ENCODE measurements at places on chromosomes 1 and 21.

- no peak for DNase-seq
Observed at GRCh38 chr1:210239349-210240111, 6.9 kb downstream of the SERTAD4 start.

DNA sequence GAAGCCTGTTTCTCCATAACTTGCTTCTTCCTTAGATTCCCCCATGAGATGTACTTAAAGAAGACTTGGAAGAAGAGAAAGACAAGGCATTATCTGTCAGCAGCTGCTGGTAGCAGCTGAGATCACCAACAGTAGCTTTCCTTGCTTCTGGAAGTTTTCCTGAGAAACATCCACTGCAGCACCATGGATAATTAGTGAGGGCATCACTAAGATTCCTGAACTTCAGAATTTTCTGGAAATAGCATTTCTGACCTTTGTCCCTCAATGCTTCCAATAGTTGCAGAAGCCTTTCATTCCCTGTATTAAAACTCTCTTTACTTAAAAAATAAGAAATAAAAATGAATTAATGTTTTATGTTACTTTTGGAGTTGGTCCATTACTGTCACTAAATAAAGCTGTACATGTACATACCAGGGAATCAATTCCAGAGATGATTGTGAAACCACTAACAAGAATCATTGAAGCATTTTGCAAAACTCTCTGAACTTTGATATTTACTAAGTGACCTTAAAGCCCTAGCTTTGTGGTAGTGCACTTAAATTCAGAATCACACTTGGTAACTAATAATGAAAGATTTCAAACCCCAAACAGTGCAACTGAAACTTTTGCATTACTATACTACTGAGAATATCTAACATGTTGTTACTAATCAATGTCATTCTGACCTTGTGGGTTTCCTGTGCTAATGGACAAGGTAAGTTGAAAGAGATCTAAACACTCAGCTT, at the start of gene CFHR4:
Gene CFHR4 (plus strand): TSS at position 538 of the 725 bp plus-strand sequence. CDS start 99 bp downstream, at position 637.
- no peak for DNase-seq

- no peak for DNase-seq
Observed at GRCh38 chr1:72431810-72432209, 149.5 kb upstream of the NEGR1 start.

DNA sequence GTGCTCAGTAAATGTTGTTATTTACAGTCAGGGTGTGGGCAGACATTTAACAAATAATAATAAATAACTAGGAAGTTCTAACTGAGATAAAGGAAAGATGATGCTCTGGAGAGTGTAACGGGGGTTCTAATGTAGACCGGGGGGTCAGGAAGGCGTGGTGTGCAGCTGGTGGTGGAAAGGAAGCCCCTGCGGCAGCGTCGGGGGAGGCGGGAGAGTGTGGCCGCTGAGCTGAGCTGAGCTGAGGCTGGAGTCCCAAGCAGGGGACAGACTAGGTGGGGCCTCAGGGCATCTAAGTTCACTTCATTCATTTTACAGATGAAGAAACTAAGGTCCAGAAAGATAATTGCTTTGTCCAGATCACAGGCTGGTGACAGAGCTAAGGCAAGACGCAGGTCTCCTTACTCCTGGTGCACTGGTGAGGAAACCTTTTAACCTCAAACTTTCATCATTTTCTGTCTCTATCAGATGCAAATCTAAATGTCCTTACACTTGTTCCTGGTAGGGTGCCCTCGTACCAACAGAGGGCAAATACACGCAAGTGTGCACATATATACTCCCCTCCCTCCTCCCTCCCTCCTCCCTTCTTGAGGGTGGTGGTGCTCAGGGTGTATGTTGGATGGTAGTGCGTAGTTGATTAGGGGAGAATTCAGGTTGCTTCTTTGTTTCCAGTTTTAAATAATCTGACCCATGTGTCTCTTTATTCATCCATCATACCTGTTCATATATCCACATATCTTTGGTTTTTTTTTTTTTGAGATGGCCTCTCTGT, 44.1 kb downstream of the KIF26B start:
- DNase-seq: no peak

- DNase-seq: peak; percentile 66
Observed at GRCh38 chr21:42424914-42425541, 21.3 kb downstream of the UBASH3A start.

- no peak for DNase-seq
Observed at GRCh38 chr1:71766748-71767147, 515.6 kb downstream of the NEGR1 start.

GRCh38 chr1:150876119-150876454, 312 bp downstream of the ARNT start:
- DNase-seq: no peak

DNA sequence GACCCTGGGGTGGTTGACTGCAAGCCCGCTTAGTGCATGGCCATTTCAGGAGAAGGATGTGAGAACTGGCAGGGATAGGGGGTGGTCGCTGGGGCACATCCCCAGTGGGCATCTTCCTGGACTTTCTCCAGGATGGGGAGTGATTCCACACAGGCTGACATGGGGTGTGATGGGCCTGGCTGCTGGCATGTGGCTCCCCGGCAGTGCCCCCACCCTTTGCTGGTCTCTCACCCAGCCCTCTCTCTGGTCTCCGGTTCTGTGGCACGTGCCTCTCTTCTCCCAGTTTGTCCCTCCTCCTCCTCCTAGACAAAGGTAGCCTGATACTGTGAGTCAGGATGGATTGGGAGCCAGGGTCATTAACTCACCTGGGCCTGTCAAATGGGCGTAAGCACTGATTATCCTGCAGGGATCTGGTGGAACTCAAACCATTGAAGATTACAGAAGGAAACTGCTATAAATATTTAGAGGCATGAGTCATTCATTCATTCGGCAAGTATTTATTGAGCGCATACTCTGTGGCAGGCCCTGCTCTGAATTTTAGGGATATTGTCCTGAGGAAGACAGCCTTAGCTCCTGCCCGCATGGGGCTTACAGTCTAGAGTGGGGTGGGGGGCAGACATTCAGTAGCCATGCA, 23.6 kb upstream of the EPS8L3 start:
- no peak for DNase-seq

DNA sequence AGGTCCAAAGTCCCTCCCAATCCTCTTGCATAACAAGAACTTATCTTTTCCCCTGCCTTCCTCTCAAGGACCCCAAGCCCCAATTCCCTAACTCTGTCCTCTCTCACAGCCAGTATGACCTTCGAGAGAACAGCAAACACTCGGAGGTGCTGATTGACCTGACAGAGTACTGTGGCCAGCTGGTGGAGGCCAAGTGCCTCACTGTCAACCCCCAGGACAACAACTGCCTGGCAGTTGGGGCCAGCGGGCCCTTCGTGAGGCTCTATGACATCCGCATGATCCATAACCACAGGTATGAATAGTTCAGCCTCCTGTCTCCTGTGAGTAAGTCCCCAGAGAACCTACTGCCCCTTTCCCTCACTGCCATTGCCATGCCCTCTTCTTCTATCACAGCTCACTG, 29.9 kb upstream of the TMEM222 start:
- DNase-seq: no peak

DNA sequence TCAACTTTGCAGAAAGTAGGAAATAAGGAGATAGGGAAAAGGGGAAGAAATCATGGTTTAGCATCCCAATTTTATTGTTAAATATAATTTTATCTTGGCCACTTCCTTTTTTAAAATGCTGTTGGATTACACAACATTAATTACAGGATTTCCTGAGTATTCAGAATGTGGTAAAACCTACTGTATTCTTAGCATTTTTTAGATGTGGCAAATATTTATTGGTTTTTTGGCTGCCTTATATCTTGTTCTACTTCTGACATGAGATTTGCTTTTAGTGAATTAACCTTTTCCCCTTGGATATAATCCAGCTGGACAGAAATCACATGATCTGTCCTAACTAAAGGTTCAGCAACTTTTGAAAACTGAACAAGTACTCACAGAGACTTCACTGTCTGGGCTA, 104.9 kb downstream of the PTGS2 start:
- no peak for DNase-seq

DNA sequence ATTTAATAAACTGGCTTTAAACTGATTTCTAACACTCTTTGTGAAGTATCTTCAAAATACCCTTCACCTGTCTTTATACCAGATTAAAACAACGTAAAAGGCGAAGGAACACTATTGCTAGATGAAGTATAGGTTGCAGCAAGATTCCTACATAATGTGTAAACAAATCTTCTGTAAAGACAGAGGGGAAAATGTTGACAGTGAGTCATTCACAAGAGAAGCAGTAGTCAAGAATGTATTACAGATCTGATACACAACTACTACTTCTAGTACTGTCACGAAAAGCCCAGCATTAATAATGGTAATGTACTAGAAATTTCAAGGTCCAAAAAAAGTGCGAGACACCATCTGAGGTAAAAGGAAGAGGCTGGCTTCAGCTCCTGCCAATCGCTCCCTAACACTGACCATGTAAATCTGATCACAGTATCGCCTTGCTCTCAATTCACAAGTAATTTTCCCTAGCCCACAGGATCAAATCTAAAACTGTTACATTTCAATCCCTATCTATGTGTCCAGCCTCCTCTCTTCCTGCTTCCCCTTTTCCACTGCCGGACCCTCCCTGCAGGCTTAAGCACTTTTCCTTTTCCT, 290.4 kb downstream of the AKT3 start:
- DNase-seq: no peak

DNA sequence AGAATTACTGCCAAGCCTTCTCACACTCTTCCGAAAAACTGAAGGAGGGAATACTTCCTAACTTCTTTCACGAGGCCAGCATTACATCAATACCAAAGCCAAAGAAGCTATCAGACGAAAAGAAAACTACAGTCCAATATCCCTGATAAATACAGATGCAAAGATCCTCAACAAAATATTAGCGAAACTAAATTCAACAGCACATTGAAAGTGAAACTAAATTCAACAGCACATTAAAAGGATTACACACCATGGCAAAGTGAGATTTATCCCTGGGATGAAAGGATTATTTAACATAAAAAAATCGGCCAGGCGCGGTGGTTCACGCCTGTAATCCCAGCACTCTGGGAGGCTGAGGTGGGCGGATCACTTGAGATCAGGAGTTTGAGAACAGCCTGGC, 176.8 kb downstream of the FAF1 start:
- DNase-seq: no peak

- DNase-seq: no peak
Observed at GRCh38 chr21:33587792-33588484, 546 bp downstream of the DONSON start.

DNA sequence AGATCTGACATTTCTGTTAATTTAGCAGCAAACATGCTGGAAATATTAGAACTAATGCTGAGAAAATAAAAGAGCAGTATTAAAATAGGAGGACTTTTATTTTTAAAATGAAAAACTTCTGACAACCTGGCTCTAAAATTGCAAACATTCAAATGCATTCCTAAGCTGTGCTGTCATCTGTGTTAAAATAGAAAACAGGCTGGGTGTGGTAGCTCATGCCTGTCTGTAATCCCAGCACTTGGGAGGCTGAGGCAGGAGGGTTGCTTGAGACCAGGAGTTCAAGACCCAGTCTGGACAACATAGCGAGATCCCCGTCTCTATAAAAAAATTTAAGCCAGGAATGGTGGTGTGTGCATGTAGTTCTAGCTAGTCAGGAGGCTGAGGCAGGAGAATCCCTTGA, 44.6 kb downstream of the MIGA1 start:
- no peak for DNase-seq

GRCh38 chr21:26881504-26882228, 36.5 kb upstream of the ADAMTS1 start:
- DNase-seq: no peak

- DNase-seq: no peak
Observed at GRCh38 chr1:97352936-97353382, 567.9 kb downstream of the DPYD start.

DNA sequence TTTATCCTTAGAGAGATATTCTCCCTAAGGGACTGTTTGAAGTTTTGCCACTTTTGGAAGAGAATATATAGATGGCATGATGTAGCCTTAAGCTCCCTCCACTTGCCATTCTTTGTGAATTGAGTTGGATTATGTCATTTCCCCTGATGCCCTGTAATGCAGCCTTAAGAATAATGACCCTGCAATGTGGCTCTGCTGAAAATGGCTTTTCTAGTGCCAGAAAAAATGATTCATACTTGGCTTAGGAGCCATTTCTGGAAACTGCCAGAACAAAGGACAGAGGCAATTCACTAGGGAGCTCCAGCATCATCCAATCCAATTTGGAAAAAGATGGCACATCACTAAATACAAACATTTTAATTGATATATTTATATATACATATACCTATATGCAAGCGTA, 265.3 kb downstream of the SPATA17 start:
- no peak for DNase-seq

- peak; percentile 55 for DNase-seq
Observed at GRCh38 chr1:42922687-42923366, 35.8 kb downstream of the SLC2A1 start.

- DNase-seq: no peak
Observed at GRCh38 chr1:76125473-76126219, 51.1 kb downstream of the ST6GALNAC3 start.

DNA sequence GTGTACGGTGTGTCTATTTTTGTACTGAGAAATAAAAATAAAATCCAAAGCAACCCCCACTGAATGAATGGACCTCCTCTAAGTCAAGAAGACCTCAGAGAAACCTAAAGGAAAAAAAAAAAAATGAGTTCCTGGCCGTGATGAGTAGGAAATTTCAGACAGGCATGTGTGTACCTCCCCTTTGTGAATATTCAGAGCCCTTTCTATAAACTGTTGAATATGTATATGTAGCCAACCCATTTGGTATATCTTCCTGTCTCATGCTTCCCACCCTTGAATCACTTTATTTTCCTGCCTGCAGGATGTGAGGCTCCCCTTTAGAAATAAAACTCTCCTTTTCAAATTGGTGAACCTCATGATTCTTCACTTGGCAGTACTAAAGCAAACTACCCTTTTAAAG, 887.8 kb upstream of the NCAM2 start:
- DNase-seq: no peak

DNA sequence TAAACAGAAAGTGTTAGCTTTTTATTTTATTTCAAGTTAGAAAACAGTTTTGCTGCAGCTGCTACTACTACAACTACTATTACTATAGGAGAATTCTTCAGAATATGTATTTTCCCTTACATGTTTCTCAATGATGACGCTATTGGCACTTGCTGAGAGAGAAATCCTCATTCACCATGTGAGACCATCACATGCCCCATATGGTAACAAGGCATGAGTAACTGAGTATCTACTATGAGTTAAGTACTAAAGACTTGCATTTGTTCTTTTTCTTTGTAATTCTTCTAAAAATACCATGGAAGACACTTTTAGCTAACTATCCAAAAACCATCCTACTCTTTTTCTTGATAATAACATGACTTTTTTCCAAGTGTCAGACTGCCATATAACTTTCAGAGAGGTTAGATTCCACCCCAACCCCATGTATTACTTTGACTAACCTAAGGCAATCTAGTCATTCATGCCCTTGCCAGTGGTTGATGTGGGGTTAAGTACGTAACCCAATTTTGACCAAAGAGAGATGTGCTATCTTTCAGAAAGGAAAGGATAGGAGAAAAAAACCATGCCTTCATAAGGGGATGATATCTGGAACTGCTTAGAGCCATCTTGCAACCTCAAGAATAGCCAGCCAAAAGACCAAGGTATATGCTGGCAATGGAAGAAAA, 42.9 kb downstream of the COP1 start:
- no peak for DNase-seq

GRCh38 chr1:151655371-151655770, 43.5 kb downstream of the SNX27 start:
- DNase-seq: no peak
